ENCODE measurements at places on chromosomes 7 and 10.

- no peak overlapping the region for H3K4me3 ChIP-seq
- no peaks in the 10 kb centered on the region for H3K36me3 ChIP-seq
- H3K27ac ChIP-seq, result no peak overlapping the region
- no peaks in the 10 kb centered on the region for H3K27me3 ChIP-seq
- no peak for DNase-seq
- H3K4me1 ChIP-seq, result no peaks in the 10 kb centered on the region
These were observed 25.5 kb downstream of the ANLN start for GRCh38 chr7:36415144-36415543.

- no peaks in the 10 kb centered on the region for H3K27me3 ChIP-seq
- H3K4me1 ChIP-seq, result no peaks in the 10 kb centered on the region
- H3K27ac ChIP-seq, result no peak overlapping the region
- H3K36me3 ChIP-seq, result peaks cover 18% of the 10 kb centered on the region
These were observed 220.7 kb downstream of the ADK start for GRCh38 chr10:74371696-74372095.

DNA sequence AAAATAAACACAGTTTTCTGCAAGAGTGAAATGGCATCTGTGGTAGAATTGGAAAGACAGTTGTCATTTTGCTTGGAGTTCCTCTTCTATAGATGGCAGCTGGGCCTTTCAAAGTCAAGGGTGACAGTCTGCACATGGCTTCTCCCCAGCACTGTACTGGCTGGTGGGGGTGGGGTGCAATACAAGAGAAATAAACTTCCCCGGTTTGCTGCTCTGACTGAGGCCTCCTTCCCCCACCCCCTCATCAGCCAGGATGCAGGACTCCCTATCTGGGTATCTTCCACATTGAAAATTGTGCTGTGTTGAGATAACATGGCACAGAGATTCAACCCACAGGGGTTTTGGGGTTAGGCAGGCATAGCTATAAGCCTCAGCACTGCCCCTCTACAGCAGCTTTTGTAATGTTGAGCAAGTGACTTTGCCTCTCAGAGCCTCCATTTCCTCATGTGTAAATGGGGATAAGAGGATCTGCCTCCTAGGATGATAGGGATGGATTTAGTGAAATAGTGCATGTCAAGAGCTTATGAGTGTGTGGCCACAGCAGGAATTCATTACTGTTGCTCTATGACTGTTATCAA lies 85.8 kb upstream of the WDR11 start:
- DNase-seq, result no peak
- H3K4me1 ChIP-seq, result no peaks in the 10 kb centered on the region
- H3K4me3 ChIP-seq, result no peak overlapping the region
- no peaks in the 10 kb centered on the region for H3K36me3 ChIP-seq
- H3K27me3 ChIP-seq, result no peaks in the 10 kb centered on the region

GRCh38 chr10:32530231-32530630 lies 84.3 kb downstream of the CCDC7 start:
- H3K36me3 ChIP-seq, result no peaks in the 10 kb centered on the region
- no peak overlapping the region for H3K4me3 ChIP-seq
- H3K4me1 ChIP-seq, result no peaks in the 10 kb centered on the region

GRCh38 chr10:83724471-83725241 lies 414.7 kb upstream of the GHITM start:
- H3K4me1 ChIP-seq, result no peaks in the 10 kb centered on the region
- DNase-seq, result no peak
- H3K27ac ChIP-seq, result no peak overlapping the region
- H3K36me3 ChIP-seq, result no peaks in the 10 kb centered on the region

DNA sequence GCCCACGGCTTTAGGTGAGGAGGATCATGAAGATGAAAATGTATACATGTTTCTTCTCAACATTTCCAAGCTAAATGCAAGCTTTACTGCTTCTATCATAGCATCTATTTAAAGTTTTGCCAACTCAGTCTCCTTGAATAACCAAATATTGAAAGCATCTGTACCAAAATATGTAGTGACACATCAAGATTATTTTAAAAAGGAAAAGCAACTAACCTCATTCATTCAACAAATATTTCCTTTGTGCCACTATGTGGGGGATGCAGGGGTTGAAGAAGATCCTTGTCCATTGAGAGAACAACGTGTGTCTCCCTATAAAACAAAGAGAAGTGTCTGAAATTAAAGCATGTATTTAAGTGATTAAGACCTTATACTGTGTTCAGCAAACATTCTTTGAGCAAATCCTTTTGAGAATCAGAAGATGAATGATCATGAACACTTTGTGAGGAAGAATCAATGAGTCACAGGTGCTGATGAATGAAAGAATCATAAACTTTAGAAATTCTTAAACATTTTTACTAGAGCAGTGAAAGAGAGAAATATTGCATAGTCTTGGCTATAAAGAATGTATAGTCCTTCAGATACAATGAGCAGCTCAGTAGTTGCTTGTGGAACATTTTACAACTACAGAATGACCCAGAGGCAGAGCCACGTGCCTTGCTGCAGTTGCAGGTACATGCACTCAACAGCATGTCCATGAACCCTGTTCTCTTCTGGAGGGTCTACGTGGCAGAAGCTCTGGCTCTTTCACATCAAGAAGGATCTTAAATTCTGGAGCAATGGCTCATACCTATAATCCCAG lies 13.9 kb downstream of the TAS2R60 start:
- H3K27me3 ChIP-seq, result no peaks in the 10 kb centered on the region
- no peak overlapping the region for H3K4me3 ChIP-seq
- DNase-seq, result no peak

All from B cell (primary cell).